Inflammatory macrophage treated with lipopolysaccharide for 4 hours (primary cell): ENCODE measurements at places on chromosomes 16 and 17.
A peak's percentile ranks its signal among the peaks of the same experiment; 100 is the strongest.

- no peak for DNase-seq
These were observed 47.2 kb upstream of the ELAC2 start for GRCh38 chr17:13065032-13065431.

GRCh38 chr16:79776243-79776847 is 175.8 kb upstream of the MAF start:
- DNase-seq = no peak

GRCh38 chr16:48003206-48003907 is 152.4 kb downstream of the ABCC12 start:
- no peak for DNase-seq

DNA sequence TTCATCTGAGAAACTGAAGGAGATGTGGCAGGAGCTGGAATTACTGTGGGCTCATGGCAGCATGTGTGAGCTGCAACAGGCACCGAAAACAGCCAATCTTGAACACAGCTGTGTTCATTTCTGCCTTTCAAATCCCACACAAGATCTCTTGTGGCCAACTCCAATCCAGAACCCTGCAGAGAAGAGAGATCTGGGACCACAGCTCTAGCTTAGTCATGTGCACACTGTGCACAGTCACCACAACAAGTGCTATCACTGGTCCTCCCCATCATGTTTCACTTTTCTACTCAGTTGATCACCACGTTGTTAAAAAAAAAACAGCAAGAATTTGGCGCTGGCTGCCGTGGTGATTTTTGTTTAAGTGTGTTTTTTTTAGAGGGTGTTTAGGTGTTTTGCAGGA is 254.5 kb upstream of the ELAC2 start:
- no peak for DNase-seq

- DNase-seq = peak; percentile 87
These were observed 26.4 kb upstream of the MAPK3 start for GRCh38 chr16:30149250-30149930.

- no peak for DNase-seq
These were observed 350.4 kb downstream of the C16orf95 start for GRCh38 chr16:86966777-86967176.
